ENCODE measurements at places on chromosomes 7 and 10. TPM values are rescaled to one million over a fixed set of nuclear protein-coding genes. Genes with fewer than 3 reads are reported as not detected.
A peak's percentile ranks its signal among the peaks of the same experiment; 100 is the strongest.

DNA sequence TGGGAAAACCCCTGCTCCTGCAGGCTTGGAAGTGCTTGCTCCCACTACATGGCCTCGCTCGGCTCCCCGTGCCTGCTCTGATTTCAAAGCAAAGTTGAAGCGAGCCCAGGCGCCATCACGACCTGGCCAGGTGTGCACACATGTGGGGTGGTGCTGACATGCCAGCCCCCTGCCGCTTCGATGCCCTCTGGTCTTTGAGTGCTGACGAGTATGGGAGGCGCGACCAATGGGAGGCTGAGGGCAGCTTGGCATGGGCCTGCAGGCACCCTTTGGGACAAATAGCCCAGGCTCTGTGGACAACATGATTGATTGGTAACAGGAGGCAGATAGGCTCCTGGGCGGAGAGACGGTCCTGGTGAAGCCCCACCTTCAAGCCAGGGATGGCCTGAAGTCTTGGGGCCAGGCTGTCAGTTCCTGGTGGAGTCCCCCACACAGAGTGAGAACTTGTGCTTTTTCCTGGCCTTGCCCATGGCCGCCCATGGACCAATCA lies 252.4 kb upstream of the SEMA3A start:
- no peaks in the 10 kb centered on the region for H3K27me3 ChIP-seq
- no peak overlapping the region for H3K4me3 ChIP-seq
- no peaks in the 10 kb centered on the region for H3K36me3 ChIP-seq
- no peak for DNase-seq

- no peak for DNase-seq
- H3K27me3 ChIP-seq: no peaks in the 10 kb centered on the region
- H3K4me3 ChIP-seq: no peak overlapping the region
These were observed 159.8 kb downstream of the DNAJB6 start for GRCh38 chr7:157496416-157497275.

- DNase-seq: no peak
- no peak overlapping the region for H3K4me3 ChIP-seq
- H3K27ac ChIP-seq: peak overlapping the region; percentile 48
- no peaks in the 10 kb centered on the region for H3K27me3 ChIP-seq
These were observed 13.9 kb downstream of the ADK start for GRCh38 chr10:74164716-74165529.

DNA sequence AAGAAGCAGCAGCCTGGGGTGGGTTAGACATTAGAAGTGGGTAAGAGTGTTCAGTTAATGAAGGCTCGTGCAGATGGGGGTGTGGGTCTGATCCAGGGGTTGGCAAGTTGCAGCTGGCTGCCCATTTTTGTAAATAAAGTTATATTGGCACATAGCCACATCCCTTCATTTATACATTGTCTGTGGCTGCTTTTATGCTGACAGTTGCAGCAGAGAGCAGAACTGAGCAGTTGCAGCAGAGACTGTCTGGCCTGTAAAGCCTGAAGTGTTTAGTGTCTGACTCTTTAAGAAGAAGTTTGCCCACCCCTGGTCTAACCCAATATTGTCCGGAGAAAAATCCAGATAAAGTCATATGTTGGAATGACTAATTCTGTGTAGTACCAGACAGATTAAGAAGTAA lies 38.1 kb downstream of the GLRX3 start:
- DNase-seq: no peak
- peaks cover 16% of the 10 kb centered on the region for H3K36me3 ChIP-seq
- no peak overlapping the region for H3K27ac ChIP-seq
- no peaks in the 10 kb centered on the region for H3K4me1 ChIP-seq
- no peak overlapping the region for H3K4me3 ChIP-seq
- no peaks in the 10 kb centered on the region for H3K27me3 ChIP-seq

GRCh38 chr10:26481914-26482550 lies 43.9 kb downstream of the APBB1IP start:
- no peak for DNase-seq
- H3K4me3 ChIP-seq: no peak overlapping the region
- H3K36me3 ChIP-seq: no peaks in the 10 kb centered on the region
- H3K27me3 ChIP-seq: no peaks in the 10 kb centered on the region
- H3K27ac ChIP-seq: no peak overlapping the region
- peaks cover 20% of the 10 kb centered on the region for H3K4me1 ChIP-seq

DNA sequence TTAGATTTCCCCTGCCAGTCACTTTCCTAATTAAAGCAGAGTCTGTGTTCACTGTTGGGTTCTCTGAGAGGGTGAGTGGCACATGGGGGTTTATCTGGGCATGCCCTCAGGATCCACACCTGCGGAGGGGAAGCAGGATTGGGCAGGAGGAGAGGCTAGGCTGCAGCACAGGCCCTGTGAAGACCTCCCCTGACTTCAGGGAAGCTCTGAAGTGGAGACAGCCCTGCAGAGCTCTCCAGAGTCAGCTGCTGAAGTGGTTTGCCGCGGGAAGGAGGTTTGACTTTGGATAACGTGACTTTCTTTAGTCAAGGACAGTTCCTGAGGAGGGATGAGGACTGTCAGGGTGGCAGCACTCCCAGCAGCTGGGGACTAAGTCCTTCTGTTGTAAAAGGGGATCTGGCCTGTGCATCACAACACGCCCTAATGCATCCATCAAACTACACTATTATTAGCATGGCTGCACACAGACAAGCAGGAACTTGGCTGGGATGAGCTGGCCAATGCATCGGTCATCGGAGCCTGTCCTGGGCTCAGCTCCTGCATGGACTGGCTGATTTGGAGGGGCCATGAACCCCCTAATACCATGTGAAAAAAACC lies 50.9 kb upstream of the LEP start:
- DNase-seq: no peak
- no peak overlapping the region for H3K4me3 ChIP-seq
- H3K36me3 ChIP-seq: no peaks in the 10 kb centered on the region
- no peak overlapping the region for H3K27ac ChIP-seq

- no peak overlapping the region for H3K27ac ChIP-seq
- H3K27me3 ChIP-seq: peaks cover 10% of the 10 kb centered on the region
- no peak for DNase-seq
These were observed 19.5 kb downstream of the KCNH2 start for GRCh38 chr7:150958597-150958996.

- H3K27me3 ChIP-seq: no peaks in the 10 kb centered on the region
- H3K4me3 ChIP-seq: no peak overlapping the region
- no peak overlapping the region for H3K27ac ChIP-seq
- H3K36me3 ChIP-seq: peaks cover 13% of the 10 kb centered on the region
- H3K4me1 ChIP-seq: no peaks in the 10 kb centered on the region
These were observed 68.7 kb downstream of the GTF2IRD1 start for GRCh38 chr7:74522281-74522905.

- peaks cover 6% of the 10 kb centered on the region for H3K4me1 ChIP-seq
- no peaks in the 10 kb centered on the region for H3K27me3 ChIP-seq
- peaks cover 50% of the 10 kb centered on the region for H3K36me3 ChIP-seq
- no peak overlapping the region for H3K4me3 ChIP-seq
- no peak overlapping the region for H3K27ac ChIP-seq
These were observed 28.1 kb downstream of the YWHAG start for GRCh38 chr7:76330673-76331072.

- no peaks in the 10 kb centered on the region for H3K36me3 ChIP-seq
- no peak for DNase-seq
- H3K27me3 ChIP-seq: no peaks in the 10 kb centered on the region
- no peaks in the 10 kb centered on the region for H3K4me1 ChIP-seq
- H3K4me3 ChIP-seq: no peak overlapping the region
These were observed 149.4 kb upstream of the MKI67 start for GRCh38 chr10:128275388-128276177.

DNA sequence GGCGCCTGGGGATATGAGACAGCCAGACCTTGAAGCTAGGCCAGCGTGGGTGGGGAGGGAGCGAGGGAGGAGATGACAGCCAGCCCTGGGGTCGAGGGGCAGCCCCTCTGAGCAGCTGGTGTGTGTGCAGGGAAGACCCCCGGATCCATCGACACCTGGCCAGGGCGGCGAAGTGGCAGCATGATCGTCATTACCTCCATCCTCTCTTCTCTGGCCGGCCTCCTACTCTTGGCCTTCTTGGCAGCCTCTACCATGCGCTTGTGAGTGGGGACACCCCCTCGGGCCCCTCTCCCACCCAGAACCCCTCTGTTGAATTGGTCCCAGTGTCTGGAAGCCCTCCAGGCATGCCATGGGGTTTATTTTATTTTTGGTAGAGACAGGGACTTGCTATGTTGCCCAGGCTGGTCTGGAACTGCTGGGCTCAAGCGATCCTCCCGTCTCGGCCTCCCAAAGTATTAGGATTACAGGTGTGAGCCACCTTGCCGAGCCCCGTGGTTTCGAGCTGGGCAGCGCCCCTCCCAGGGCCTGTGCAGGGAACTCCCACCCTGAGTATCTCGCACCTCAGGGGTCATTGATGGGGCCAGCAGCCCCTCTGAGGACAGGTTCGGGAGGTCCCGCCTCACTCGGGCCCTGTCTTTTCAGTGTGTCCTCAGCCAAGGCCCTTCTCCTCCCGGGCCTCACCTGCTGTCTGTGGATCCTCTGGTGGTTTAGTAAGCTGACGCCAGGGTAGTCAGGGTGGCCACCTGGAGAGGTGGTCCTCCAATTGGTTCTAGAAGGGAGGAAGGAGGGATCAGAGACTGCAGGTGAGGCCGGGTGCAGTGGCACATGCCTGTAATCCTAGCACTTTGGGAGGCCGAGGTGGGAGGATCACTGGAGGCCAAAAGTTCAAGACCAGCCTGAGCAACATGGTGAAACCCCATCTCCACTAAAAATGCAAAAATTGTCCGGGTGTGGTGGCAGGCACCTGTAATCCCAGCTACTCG lies 3.8 kb downstream of the UPK3B start:
- H3K27ac ChIP-seq: no peak overlapping the region
- H3K4me1 ChIP-seq: peaks cover 5% of the 10 kb centered on the region
- no peak overlapping the region for H3K4me3 ChIP-seq
- no peaks in the 10 kb centered on the region for H3K36me3 ChIP-seq

GRCh38 chr7:70183278-70183677 lies 585.0 kb downstream of the AUTS2 start:
- H3K27ac ChIP-seq: no peak overlapping the region
- H3K36me3 ChIP-seq: no peaks in the 10 kb centered on the region
- peaks cover 5% of the 10 kb centered on the region for H3K4me1 ChIP-seq

DNA sequence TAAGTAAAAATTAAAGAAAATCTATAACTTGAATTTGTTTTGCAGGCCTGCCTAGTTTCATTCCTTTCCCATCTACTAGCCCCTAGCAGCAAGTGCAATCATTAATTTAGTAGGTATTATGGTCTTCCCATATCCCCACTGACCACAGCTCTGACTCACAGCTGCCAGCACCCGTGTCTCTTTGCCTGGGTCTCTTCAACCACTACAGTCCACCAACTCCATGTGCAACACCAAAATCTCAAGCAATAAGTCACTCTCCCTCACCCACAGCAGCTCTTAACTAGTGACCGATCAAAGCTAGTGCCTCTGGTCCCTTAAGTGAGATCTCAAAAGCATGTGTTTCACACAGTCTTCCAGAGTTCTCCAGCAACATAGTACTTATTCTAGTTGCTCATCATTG lies 26.0 kb upstream of the THSD7A start:
- H3K27ac ChIP-seq: no peak overlapping the region
- H3K27me3 ChIP-seq: no peaks in the 10 kb centered on the region
- DNase-seq: no peak
- H3K4me3 ChIP-seq: no peak overlapping the region
- no peaks in the 10 kb centered on the region for H3K36me3 ChIP-seq

DNA sequence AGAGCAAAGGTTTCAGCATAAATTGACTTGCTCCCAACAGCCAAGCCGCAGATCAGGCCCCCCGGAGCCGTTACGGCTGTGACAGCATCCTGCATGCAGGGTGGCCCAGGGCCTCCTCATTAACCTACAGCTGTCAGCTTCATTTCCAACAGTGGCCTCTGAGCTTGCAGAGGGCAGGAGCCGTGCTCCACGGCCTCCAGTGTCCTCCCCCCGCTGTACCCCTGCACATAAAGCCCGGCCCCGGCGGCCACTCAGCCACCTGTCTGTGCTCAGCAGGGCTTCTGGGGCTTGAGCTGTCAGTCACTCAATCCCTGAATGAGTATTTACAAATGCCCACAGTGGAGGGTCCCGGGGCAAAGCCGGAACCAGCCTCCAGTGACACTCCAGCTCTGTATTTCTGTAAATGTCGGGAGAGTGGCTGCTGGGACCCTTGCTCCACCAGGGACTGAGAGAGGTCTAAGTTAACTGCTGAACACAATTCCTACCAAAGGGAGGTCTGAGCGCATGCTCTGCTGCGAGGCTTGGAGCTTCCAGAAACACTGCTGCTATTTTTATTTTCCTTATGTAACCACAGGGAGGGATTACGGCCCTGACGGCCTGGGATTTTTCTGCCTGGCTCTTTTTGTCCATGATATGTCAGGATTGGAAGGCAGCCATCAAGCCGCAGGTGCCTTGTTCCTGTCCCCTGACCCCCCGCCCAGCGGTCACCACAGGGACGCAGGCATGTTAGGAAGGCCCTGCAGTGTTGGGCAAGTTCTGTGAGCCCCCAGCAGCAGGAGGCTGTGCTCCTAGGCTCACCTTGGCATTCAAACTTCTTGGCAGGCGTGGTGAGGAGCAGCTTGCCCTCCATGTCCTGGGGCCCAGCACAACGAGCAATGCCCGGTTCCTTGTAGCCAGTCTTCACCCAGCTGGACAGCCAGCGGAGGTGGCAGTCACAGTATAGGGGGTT lies 165.0 kb downstream of the SLIT1 start:
- no peaks in the 10 kb centered on the region for H3K36me3 ChIP-seq
- H3K27me3 ChIP-seq: no peaks in the 10 kb centered on the region
- peaks cover 25% of the 10 kb centered on the region for H3K4me1 ChIP-seq
- no peak overlapping the region for H3K4me3 ChIP-seq

- H3K27ac ChIP-seq: no peak overlapping the region
- DNase-seq: no peak
- H3K4me1 ChIP-seq: peaks cover 4% of the 10 kb centered on the region
- H3K27me3 ChIP-seq: peaks cover 31% of the 10 kb centered on the region
These were observed 824 bp downstream of the RELN start for GRCh38 chr7:103988468-103989199.

DNA sequence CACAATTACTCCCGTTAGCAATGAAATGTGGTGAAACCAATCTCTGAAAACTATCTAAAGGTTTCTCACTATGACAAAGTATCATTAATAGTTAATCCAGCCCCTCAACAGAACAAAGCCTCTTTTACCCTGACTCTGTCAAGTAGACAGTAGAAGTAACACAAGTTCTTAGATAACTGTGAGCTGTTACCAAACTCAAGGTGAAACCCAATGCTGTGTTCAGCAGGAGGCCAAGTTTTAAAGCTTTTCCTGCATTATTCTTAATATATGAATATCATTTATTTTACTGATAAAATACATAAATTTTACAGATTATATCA lies 109.1 kb downstream of the SRPK2 start:
- no peak overlapping the region for H3K27ac ChIP-seq
- DNase-seq: no peak
- H3K36me3 ChIP-seq: no peaks in the 10 kb centered on the region
- H3K27me3 ChIP-seq: no peaks in the 10 kb centered on the region

- peaks cover 25% of the 10 kb centered on the region for H3K27me3 ChIP-seq
- DNase-seq: no peak
- no peak overlapping the region for H3K27ac ChIP-seq
- no peak overlapping the region for H3K4me3 ChIP-seq
These were observed 22.5 kb downstream of the WDR86 start for GRCh38 chr7:151387161-151388006.

- no peak overlapping the region for H3K27ac ChIP-seq
- H3K4me1 ChIP-seq: no peaks in the 10 kb centered on the region
- no peaks in the 10 kb centered on the region for H3K27me3 ChIP-seq
- no peak for DNase-seq
These were observed 53.7 kb upstream of the GNAT3 start for GRCh38 chr7:80565554-80565953.

The CYP2E1 gene
- 2.2 TPM for total RNA-seq

The LRIT1 gene
- total RNA-seq: not detected

The OGDHL gene
- 1.9 TPM for total RNA-seq

The ADCYAP1R1 gene
- 0.14 TPM for total RNA-seq

The STEAP4 gene
- not detected for total RNA-seq

The NPC1L1 gene
- 0.07 TPM for total RNA-seq

The IGF2BP3 gene
- 69.9 TPM for total RNA-seq

Data from astrocyte (in vitro differentiated cells and primary cell).